ENCODE measurements at places on chromosomes 2 and 18. TPM values are rescaled to one million over a fixed set of nuclear protein-coding genes. Genes with fewer than 3 reads are reported as not detected.

TMEM169 gene
- 0.07 TPM for polyA plus RNA-seq

PTH2R gene
- polyA plus RNA-seq: not detected

IGFBP2 gene
- 93.6 TPM for polyA plus RNA-seq

LBH gene
- polyA plus RNA-seq: 4.5 TPM

FOXD4L1 gene
- 0.02 TPM for polyA plus RNA-seq

CCDC150 gene
- polyA plus RNA-seq: 1.5 TPM

RUFY4 gene
- 0.52 TPM for polyA plus RNA-seq

GALNT3 gene
- polyA plus RNA-seq: 25.7 TPM

TXNDC2 gene
- not detected for polyA plus RNA-seq

DLX2 gene
- polyA plus RNA-seq: not detected

NEU4 gene
- polyA plus RNA-seq: not detected

Data from esophagus (tissue), 2 donors.